HepG2 (cell line): ENCODE measurements at places on chromosomes 6 and 20. TPM values are rescaled to one million over a fixed set of nuclear protein-coding genes. Genes with fewer than 3 reads are reported as not detected.

The PMEPA1 gene
- polyA plus RNA-seq = 0.08 TPM in 1 of 2 replicates, not detected in the other

The TRAPPC3L gene
- polyA plus RNA-seq = not detected in 2 replicates

The GNRH2 gene
- polyA plus RNA-seq = 0.22 and 0.28 TPM in 2 replicates

The SLC22A3 gene
- 11.3 and 12.0 TPM in 2 replicates for polyA plus RNA-seq

The RBBP9 gene
- 25.1 and 28.0 TPM in 2 replicates for polyA plus RNA-seq

The ZBTB12 gene
- polyA plus RNA-seq = 4.8 and 7.3 TPM in 2 replicates

The CAPN11 gene
- polyA plus RNA-seq = 0.11 and 0.13 TPM in 2 replicates

The GATA5 gene
- 0.12 and 0.18 TPM in 2 replicates for polyA plus RNA-seq

The KCTD20 gene
- 44.7 and 52.7 TPM in 2 replicates for polyA plus RNA-seq
